ENCODE measurements at places on chromosomes 3 and 15.

DNA sequence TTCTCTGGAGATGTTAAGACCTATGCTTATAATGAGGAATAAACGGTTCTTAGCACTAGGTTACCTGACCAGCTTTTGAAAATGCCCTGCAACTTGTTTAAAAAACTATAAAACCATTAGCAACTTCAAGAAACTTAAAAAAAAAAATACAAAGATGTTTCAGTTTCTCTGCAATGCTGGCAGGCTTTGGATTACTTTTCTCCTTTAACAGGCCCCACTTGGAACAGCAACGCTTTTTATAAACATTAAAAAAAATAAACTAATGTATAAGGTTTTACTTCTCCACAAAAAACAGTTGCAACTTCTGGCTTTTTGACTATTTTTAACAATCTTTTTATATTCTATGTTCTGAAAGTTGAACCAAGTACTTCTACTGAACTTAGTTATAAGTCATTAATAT is 1006.7 kb downstream of the ROBO1 start:
- DNase-seq: no peak

DNA sequence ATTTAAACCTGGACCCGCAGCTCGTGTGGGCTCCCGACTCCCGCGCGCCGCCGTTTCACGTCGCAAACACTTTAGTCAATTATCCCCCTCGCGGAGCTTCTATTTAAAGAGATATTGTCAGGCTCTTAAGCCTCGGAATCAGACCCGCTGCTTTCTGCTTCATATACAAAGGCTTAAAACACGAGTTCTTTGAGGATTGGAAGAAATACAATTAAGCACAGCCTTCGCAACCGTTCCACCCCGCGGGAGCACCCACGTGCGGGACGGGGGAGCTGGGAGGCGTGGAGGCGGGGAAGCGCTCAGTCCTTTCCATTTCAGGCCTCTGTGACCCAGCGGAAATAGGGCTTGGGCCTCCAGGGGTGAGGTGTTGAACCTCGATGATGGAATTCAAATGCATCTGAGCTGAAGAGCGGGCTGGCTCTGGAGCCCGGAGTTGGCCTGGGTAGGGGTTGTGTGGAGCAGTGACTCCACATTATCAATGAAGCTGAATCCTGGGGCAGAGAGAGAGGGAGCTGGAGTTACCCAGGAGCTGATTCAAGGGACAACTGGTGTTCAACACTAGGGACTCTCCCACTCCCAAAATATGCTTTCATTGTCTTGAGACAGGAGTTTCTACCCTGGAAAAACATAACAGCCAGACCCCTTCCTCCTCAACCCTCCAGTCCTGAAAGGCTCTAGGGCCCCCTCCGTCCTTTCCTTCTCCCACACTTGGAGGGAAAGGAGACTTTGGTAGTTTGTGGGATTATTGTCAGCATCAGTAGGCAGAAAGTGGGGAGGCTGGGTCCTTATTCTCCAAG is 2.4 kb downstream of the ANKRD63 start:
- DNase-seq: no peak

GRCh38 chr15:82647835-82648256 is 683 bp upstream of the CPEB1 start:
- DNase-seq: peak; percentile 59

GRCh38 chr3:187987924-187988323 is 166.0 kb upstream of the LPP start:
- peak; percentile 71 for DNase-seq

- no peak for DNase-seq
Observed at GRCh38 chr3:151499168-151499567, 38.3 kb upstream of the IGSF10 start.

DNA sequence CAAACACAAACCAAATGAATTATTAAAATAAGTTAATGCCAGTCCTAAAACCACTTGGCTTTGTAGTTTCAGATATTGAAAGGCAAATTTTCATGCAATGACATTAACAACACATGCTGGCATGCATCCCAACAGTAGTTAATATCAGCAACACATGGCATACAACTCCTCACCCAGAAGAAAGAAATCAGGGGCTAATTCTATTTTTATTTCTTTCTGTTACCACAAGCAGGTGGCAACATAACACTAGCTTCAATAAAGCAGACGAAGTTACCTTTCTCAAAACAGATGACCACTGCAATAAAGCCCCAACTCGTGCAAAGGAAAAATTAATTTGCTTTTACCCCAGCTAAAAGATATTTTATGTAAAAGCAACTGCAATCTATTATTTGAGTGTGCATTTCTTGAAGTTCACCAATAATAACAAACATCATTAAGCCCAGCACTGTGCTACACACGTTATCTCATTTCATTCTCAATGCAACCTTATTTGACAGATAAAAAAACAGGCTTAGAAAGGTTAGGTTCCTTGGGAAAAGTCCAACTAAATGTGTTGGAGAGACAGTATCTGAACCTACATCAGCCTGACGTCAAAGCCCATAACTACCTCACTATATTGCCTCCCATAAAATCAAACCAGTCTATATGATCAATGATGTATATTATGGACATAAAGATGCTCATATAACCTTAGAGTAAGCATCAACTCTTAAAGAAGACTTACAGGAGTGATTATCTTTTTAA is 2.8 kb downstream of the TOP2B start:
- no peak for DNase-seq

DNA sequence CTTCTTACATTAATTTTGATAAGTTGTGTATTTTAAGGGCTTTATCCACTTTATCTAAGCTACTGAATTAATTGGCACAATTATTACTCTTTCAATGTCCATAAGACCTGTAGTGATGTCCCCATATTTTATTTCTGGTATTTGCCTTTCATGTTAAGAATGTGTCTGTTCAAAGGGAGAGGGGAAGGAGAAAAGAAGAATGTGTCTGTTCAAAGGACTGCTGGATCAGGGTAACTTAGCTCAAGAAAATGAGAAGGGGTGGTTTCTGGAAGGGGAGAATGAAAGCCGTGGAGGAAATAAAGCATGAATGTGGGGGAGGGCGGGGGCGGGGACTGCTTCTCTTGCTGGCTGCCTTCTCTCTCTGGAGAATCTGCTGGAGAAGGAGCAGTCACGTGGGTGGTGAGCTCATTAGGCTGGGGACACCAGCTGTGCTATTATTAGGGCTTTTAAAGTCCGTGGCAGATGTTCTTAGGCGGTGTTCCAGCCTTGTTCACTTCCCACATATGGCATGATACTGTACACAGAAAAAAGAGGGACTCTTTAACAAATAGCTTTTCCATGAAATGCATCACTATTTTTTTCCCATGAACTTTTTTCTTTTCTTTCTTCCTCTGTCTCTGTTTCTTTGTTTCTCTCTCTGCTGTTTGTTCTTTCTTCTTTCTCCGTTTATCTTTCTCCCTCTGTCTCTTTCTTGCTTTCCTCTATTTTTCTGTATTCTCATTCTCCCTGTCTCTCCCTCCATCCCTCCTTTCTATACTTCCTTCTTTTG is 63.7 kb upstream of the ULK4 start:
- DNase-seq: no peak

GRCh38 chr3:23739536-23739935 is 66.2 kb upstream of the UBE2E1 start:
- DNase-seq: no peak

GRCh38 chr3:173891272-173892100 is 493.9 kb downstream of the NLGN1 start:
- no peak for DNase-seq

DNA sequence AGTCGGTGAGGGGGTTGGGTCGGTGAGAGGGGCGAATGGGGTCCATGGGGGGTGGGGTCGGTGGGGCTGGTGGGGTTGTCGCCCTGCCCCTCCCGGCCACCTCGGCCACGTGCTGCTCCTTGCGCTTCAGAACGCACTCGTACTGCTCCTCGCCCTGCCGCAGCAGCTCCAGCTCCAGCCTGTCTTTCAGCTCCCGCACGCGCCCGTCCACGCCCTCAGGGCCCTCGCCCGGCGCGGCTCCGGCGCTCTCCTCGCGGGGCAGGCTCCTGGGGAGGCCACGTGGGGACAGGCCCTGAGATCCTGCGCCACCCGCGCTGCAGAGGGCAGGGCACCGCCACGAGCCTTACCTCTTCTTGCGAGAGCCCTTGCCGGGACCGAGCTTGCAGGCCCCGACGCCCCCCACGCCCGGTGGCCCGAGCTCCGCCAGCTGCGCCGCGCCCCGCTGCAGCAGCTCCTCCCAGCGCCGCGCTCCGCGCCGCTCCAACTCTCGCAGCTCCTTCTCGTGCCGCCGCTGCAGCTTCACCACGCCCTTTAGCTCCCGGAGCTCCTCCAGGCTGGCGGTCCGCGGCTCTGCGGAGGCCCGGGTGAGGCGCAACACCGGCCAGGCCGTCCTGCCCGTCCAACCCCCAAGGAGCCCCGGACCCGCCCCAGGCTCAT is 8.2 kb upstream of the ANKRD63 start:
- no peak for DNase-seq

DNA sequence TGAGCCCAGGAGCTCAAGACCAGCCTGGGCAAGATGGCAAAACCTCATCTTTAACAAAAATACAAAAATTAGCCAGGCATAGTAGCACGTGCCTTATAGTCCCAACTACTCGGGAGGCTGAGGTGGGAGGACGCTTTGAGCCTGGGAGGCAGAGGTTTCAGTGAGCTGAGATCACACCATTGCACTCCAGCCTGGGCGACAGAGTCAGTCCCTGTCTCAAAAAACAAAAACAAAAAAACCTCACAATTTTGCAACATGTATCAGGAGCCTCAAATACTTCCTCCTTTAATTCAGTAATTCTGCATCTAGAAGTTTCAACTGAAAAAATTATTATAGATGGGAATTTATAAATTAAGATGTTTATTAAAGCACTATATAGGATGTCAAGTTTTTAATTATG is 1.1 kb downstream of the MRPL47 start:
- DNase-seq: no peak

GRCh38 chr3:131236421-131236820 is 145.2 kb upstream of the NUDT16 start:
- DNase-seq: no peak

DNA sequence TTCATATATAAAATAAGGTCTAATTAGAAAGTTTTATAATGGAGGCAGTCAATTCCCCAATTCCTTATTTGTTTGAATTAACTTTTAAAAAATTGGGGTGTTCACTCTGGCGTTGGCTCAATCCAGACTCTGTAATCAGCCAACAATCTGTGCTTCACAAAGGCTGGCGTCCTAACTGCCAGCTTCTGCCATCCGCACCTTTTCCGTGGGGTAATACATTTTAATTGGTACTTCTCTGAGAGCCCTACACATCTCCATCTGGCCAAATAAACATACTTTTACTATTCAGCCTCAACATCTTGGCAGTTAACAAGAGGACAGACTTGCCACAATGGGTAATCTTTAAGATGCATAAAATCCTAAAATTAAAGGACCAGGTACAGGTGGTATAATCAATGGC is 125.2 kb upstream of the CCNL1 start:
- DNase-seq: no peak

DNA sequence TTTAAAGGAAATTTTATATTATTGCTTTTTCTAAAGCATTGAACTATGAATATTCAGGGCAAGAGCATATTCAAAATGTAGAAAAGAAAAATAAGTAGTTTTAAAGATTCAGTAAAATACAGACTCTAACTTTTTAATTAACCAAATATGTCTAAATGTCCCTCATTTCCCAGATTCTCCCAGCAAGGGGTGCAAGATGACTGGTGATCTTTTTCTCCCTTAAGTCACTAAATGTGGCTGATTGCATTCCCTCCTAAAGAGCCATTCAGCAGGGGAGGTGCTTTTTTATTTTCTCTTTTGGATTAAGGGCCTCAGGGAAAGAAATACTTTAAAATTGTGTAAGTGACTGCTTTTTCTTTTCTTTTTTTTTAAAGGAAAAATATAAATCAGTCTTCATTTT is 406.9 kb downstream of the OXSM start:
- no peak for DNase-seq

- DNase-seq: no peak
Observed at GRCh38 chr3:192445770-192446644, 281.3 kb downstream of the FGF12 start.

GRCh38 chr3:19148768-19149091 is 420 bp downstream of the KCNH8 start:
- DNase-seq: no peak

DNA sequence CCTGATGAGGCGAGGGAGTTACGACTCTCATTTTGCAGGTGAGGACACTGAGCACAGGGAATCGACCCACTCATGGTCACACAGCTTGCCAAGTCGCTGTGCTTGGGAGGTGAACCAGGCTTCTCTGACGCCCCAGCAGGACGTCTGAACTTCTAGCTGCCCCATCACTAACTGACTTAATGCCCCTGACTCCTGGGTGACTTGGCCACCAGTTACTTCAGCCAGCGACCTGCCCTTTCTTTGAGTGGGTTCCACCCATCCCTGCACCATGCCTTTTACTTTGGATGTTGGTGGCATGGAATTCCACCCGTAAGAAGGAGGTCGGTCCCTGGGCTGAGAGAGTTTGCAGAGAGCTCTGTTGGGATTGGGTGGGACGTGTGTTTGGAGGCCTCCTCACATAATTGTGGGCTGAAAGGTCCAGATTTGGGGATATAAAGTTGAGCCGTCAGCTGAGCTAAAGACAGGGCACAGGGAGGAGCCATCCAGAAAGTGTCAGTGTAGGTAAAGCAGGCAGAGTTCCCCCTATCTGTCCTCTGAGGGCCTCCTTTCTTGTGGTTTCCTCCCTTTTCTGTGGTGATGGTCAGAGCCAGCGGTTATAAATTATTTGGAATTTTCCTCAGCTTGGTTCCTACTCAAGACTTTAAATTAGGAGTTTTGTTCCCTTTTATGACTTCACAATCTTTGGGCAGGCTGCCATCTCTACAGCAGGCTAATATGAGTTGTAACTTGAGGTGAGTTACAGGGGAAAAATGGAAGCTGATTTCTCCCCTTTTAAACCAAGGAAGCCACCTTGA is 55.0 kb downstream of the FLNB start:
- DNase-seq: no peak

DNA sequence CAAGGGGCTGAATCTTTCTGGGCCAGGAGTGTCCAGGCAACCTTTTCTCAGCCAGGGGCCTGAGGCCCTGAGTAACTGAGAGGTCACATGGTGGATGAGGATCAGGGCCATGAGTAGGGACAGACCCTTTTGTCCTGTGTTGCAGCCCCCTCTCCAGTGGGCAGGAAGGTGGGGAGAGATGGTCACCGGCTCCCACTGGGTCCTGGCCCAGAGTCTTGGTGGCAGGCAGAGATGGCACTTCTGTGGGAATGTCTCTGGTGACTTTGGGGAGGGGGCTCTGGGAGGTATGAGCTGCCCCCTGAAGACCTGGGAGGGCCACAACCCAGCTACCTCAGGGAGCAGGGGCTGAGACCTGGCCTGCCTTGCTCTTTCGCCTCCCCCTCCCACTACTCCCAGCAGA is 6.8 kb downstream of the ESYT3 start:
- no peak for DNase-seq

GRCh38 chr3:126526668-126527005 is 2.7 kb downstream of the CHST13 start:
- no peak for DNase-seq

GRCh38 chr15:38691965-38692788 is 127.6 kb upstream of the RASGRP1 start:
- no peak for DNase-seq

DNA sequence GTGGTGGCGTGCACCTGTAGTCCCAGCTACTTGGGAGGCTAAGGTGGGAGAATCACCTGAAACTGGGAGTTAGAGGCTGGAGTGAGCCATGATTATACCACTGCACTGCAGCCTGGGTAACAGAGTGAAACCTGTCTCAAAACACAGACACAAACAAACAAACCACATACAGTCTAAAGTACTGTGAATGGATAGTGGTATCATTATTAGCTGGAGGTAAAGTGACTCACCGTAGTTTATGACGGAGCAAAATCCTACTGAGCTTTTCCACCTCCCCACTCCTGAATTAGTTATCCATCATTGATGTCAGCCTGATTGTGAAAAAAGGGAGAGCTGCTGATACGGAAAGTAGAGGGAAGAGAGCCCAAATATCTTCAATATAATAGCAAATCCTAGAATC is 3.2 kb upstream of the CNOT10 start:
- no peak for DNase-seq

Measured in activated CD4-positive, alpha-beta T cell treated with anti-CD3 and anti-CD28 coated beads for 36 hours (primary cell).